Frontal cortex (tissue), 4 donors: ENCODE measurements at places on chromosomes 5 and 9.
A peak's percentile ranks its signal among the peaks of the same experiment; 100 is the strongest.

GRCh38 chr9:37329576-37329975, 92.9 kb upstream of the GRHPR start:
- no peak for DNase-seq

DNA sequence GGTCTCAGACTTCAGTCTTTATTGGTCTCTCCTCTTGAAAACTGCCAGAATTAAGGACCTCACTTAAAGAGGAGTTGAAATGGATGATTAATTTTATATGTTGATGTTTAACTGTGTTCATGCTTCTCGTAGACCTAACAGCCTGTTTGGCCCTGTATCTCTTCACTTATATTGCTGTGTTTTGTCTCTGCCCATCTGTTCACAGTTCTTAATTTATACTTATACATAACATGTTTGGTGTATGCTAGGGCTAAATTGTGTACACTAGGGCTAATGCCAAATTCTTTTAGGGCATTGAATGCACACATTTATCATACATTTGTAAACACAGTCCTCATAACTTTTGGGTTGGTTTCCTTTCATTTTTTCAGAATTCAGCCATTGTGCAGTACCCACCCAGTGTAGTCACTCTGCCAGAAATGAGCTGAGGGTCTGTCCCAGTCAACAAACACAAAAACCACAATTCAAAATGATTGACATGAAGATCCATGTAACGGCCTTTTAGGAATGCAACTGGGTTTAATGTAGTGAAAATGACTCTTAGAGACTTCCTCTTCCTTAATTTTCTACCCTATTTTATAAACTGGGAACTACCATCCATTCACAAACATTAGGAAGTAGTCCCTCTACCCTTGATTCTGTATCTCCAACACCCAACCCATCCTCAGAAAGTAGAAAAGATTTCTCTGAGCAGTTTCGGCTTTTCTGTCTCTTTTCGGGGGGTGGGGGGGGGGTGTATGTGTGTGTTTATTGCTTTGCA, 668.8 kb upstream of the KLF4 start:
- DNase-seq: no peak

GRCh38 chr5:23522553-23522952, 15.1 kb downstream of the PRDM9 start:
- no peak for DNase-seq

DNA sequence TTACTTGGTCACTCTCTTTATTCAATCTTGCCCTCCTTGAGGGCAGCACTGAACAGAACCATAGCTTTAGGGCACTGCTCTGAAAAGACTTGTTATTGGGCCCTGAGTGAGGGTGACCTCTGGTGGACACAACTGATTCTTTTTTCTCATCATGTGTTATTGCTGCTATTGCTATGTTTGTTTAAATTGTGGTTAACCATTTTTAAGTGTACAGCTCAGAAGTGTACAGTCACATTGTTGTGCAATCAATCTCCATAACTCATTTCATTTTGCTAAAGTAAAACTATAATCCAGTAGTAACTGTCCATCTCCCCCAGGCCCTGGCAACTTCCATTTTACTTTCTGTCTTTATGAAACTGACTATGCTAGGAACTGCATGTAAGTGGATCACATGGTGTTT, 351.1 kb upstream of the RIOK2 start:
- peak; percentile 27 for DNase-seq

DNA sequence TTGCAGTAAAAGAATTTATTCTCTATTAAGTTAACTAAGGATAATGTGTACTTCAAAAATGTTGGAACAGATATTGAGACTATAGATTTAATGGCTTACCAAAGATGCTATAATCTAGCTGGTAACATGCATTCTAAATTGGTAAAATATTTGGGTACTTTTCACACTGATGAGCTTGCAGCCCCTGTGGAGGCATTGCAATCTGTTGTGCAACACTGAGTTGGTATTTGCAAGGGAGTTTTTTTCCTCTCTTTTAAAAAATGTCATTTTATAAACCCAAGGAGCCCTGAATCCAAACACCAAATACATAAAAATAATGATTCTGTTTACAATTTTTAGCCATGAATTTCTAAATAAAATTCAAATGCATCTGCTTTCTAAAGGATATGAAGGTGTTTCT, 944.8 kb downstream of the DTWD2 start:
- no peak for DNase-seq

GRCh38 chr5:152717393-152717792, 312.3 kb upstream of the NMUR2 start:
- no peak for DNase-seq

DNA sequence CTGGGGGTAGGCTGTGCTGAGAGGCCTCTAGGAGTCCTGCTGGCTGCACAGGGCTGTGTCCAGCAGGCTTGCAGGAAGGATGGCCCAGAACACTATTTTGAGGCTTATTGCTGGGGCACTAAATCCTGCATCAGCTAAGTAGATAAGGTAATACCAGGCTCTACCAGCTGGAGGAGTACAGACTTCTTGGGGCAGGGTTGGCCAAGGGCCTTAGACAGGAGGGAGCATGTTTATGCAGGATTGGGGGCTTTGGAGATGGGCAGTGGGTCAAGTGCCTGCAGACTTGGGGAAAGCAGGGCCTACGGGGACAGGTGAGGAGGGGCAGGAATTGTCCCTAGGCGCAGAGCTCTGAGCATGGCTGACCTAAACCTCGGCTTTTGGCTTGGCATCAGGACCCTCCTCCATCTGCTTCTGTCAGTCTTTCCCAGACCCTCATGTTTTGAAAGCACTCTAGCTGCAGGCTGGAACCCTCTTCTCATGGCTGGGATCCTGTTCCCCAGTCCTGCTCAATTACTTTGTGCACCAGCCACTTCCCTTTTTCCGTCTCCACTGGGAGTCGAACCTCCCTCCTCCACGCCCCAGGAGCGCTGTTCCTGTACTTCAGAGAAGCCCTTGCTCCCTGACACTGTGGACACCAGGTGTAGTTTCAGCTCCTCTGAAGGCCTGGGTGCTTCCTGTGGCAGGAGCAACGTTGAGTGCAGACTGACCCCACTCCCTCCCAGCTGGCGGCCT, 61.0 kb upstream of the SPTLC1 start:
- DNase-seq: no peak

- DNase-seq: no peak
These were observed 2.7 kb upstream of the ADAM19 start for GRCh38 chr5:157578079-157578780.

DNA sequence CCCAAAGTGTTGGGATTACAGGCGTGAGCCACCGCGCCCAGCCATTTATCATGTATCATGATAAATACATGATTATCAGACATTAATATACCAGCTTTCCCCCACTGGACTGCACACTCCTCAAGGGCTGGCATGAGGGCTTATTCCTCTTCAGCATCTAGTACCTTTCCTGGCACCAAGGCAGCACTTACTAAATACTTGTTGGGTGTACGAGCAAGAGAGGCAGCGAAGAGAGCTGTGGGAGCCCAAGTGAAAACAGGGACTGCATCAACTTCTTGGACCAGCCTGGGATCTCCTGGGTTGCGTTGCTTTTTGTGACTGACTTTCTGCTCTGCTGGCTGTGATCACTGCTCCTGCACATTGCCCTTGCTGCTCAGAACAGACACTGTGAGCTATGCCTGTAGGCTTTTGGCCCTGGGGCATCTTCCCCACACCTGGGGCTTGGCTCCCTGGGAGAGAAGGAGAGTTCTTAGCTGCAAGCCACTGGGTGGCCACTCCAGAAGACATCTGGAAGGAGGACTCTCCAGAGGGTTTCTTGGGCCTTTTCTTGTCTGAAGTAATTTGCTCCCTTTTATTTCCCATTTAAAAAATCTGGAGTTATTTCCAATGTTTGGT, 224.3 kb downstream of the NR3C1 start:
- DNase-seq: no peak

GRCh38 chr5:179274321-179275315, 70.6 kb downstream of the ADAMTS2 start:
- no peak for DNase-seq

GRCh38 chr5:98781964-98782363, 8.5 kb downstream of the RGMB start:
- DNase-seq: no peak

- no peak for DNase-seq
These were observed 22.2 kb downstream of the SKP2 start for GRCh38 chr5:36174119-36174518.

- no peak for DNase-seq
These were observed 454.4 kb upstream of the TRPC7 start for GRCh38 chr5:136819526-136820302.

DNA sequence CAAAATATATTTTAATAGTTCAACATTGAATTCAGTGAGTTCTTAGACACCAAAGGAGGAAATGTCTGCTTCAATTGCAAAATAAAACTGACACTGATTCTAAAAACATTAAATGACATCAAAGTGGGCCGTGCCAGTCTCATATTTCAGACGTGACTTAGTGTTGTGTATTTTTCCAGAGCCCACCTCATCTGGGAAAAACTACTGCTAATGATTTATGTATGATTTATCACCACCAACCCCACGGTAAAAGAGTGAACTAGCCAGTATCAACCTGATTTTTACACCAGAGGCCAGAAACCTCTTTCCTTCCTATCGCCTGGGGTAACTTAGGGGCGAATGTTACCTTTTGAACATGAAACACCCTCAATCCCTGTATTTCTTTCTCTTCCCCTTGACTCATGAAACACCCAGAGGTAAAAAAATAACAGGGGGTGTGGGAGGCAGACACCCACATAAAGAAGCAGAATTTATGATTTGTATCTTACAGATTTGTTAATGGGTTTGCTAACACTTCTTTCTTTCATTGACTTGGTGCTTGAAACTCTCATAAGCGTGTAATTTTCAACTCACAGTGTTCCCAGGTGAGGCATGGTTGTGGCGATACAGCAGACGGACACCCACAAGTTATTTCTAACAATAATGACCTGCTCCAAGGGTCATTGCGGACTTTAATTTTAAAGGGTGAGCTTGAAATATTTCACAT, 56.4 kb upstream of the FANCC start:
- no peak for DNase-seq

DNA sequence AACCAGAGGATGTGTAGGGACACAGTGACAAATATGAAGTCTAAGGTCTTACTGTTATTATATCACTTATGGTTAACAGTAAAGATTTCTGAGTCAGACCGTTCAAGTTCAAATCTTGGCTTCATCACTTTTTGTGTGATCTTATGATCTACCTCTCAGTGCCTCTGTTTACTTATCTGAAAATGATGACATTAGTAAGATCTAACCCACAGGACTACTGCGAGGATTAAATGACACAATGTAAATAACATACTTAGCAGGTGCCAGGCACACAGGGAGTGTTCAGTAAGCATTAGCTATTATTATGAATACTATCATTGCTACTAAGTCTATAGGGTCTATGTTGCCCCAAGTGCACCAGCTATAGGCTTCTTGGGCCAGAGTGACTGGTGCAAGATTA, 2.0 kb downstream of the IRF1 start:
- DNase-seq: no peak

- DNase-seq: no peak
These were observed 126.1 kb upstream of the TBC1D2 start for GRCh38 chr9:98381311-98382103.

DNA sequence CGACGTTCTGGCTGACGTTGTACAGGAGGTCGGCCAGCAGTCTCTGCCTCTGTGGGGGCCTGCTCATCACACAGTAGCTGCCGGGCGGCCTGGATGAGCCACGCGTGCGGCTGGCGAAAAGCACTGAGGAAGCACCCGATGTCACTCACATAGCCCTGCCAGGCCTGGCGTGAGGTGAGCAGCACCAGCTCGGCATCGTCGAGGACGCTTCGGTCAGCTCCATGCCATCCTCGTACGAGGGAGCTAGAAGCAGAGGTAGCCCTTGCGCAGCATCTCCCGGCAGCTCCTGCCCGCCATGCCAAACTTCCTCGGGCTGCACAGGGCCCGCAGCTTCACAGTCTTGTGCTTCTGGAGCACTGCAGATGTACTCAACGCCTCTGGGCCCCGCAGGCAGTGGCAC, 6.2 kb downstream of the NDUFB6 start:
- DNase-seq: no peak

DNA sequence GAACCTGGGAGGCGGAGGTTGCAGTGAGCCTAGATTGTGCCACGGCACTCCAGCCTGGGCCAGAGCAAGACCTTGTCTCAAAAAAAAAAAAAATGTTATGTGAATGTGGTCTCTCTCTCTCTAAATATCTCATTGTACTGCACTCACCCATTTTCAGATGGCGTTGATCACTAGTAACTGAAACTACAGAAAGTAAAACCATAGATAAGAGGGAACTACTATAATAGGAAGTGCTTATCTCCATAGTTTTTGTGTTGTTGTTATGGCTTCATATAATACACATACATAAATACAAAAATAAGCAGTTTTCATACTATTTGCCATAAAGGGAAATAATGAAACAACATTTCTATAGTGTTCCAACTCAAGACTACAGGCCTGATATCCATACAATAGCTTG, 9.1 kb downstream of the IL31RA start:
- DNase-seq: no peak

DNA sequence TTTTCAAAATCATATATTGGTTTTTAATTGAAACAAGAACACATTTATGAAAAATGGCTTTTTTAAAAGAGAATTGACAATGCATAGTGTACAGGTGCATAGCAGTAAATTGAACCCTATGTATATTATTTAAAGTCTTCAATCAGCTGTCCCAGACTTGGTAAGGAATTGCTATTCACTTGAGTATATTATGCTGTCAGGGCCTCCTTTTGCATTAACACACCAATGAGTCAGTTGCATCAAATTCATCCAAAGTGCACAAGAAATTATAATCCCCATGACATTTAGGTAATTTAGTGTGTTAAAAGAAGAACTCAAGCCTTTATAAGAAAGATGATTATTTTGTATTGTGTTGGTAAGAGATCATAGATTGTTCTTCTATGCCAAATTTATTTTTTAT, 748.8 kb upstream of the RIOK2 start:
- DNase-seq: no peak

- DNase-seq: no peak
These were observed 97.8 kb downstream of the C9orf152 start for GRCh38 chr9:110110154-110110553.

DNA sequence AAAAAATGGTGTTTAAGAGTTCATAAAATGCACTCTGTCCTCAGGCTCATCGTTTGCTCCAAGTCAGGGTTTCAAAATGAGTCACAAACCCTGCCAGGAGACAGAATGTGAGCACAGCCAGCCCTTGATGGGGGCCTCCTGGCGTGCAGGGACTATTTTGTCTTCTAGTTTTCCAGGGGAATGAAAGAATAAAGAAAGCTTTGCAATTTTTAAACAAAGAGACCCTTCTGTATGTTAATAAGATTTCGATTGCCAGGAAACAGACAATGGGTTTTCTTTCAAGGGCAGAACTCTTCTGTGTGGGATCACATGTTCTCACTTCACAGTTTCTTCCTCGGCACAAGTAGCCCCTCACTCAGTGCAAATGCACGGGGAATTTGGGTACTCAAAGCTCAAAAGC, 121.4 kb upstream of the C6 start:
- peak; percentile 5 for DNase-seq

DNA sequence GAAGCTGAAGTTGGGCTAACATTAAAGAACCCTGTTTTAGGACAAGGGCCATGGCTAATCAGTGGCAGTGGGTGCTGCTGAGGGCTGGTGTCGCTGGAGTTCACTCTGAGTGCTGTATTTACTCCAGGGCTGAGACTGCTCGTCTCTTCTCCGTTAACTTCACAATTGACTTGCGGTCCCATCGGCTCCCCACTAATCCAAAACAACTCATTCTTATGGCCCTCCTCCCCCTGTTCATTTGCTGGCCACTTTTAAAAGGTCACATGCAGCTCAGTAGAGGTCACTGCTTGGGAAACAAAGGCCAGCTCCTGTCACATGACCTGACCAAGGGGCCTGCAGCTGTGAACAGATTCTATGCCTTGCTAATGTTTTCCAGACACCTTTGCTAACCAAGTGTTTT, 38.4 kb downstream of the PTCH1 start:
- no peak for DNase-seq

- no peak for DNase-seq
These were observed 9.2 kb downstream of the ZBTB5 start for GRCh38 chr9:37455884-37456647.

- DNase-seq: no peak
These were observed 20.7 kb upstream of the FEM1C start for GRCh38 chr5:115565233-115565632.
